CD4-positive, CD25-positive, alpha-beta regulatory T cell (primary cell): ENCODE measurements at places on chromosomes 4 and X. TPM values are rescaled to one million over a fixed set of nuclear protein-coding genes. Genes with fewer than 3 reads are reported as not detected.

DNA sequence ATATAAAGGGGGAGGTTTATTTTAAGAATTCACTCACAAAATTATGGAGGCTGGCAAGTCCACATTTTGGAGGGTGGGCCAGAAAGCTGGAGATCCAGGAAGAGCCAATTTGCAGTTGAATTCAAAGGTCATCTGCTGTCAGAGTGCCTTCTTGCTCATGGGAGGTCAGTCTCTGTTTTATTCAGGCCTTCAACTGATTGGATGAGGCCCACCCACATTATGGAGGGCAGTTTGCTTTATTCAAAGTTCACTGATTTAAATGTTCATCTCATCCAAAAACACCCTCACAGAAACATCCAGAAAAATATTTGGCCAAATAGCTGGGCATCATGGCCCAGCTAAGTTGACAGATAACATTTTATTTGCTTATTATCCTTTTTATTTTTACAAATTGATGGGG, 59.5 kb downstream of the SEPSECS start:
- DNase-seq: no peak

Gene DDX53
- not detected for total RNA-seq

Gene KLF8
- 12.1 TPM for total RNA-seq

Gene ARL9
- not detected for total RNA-seq
